B cell (primary cell): ENCODE measurements at places on chromosomes 1 and 21.

- DNase-seq: no peak
- no peaks in the 10 kb centered on the region for H3K36me3 ChIP-seq
- H3K27ac ChIP-seq: no peak overlapping the region
- H3K4me3 ChIP-seq: no peak overlapping the region
Measured at GRCh38 chr1:199758626-199759255, 268.8 kb upstream of the NR5A2 start.

DNA sequence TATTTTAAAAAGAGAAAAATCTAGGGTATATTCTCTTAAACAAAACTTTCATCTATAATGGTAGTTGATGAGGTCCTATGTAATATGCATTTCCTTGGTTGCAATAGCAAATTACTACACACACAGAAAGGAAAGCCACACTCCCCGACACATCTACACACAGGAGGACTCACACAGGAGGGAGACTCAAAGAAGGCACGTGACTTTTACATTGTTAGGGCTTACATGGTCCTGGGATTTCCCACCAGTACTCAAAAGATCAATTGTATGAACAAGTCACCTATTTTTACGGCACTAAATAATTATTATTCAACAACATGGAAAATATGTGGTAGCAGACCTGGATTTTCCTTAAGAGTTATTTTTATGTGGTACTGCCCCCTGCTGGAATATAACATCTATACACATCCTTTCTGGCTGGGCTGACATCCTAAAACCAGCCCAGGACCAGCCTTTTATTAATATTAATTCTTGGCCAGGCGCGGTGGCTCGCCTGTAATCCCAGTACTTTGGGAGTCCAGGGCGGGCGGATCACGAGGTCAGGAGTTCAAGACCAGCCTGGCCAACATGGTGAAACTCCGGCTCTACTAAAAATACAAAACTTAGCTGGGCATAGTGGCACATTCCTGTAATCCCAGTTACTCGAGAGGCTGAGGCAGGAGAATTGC lies 33.9 kb upstream of the LGALS8 start:
- H3K27me3 ChIP-seq: peaks cover 2% of the 10 kb centered on the region
- DNase-seq: peak; percentile 65
- no peak overlapping the region for H3K4me3 ChIP-seq
- no peaks in the 10 kb centered on the region for H3K36me3 ChIP-seq
- H3K4me1 ChIP-seq: no peaks in the 10 kb centered on the region

DNA sequence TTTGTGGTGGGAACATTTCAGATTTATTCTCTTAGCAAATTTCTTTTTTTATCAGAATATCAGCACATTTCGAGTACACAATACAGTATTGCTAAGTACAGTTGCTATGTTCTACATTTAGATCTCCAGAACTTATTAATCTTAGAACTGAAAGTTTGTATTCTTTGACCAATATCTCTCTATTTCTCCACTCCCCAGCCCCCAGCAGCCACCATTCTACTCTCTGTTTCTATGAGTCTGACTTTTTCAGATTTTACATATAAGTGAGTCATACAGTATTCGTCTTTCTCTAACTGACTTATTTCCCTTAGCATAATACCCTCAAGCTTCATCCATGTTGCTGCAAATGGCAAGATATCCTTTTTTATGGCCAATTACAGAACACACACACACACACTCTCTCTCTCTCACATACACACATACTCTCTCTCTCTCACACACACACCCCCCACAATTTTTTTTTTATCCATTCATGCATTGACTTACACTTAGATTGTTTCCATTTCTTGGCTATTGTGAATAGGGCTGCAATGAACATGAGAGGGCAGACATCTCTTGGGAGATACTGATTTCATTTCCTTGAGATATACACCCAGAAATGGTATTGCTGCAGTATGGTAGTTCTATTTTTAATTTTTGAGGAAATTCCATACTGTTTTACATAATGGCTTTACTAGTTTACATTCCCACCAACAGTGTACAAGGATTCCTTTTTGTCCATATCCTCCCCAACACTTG lies 15.7 kb downstream of the RPTN start:
- no peaks in the 10 kb centered on the region for H3K4me1 ChIP-seq
- DNase-seq: no peak
- H3K27me3 ChIP-seq: peaks cover 5% of the 10 kb centered on the region

GRCh38 chr1:108559215-108560186 lies at the start of gene EEIG2:
TSS of gene EEIG2 (plus strand) at chr1:108560100. CDS start at chr1:108560429, 329 bp downstream.
- peaks cover 59% of the 10 kb centered on the region for H3K4me1 ChIP-seq
- no peaks in the 10 kb centered on the region for H3K27me3 ChIP-seq
- H3K4me3 ChIP-seq: peak within 1 kb of the TSS; percentile 57
- DNase-seq: peak; percentile 96
- peak within 1 kb of the TSS; percentile 82 for H3K27ac ChIP-seq

- no peak overlapping the region for H3K27ac ChIP-seq
- H3K4me1 ChIP-seq: no peaks in the 10 kb centered on the region
- DNase-seq: no peak
Measured at GRCh38 chr1:19921310-19921709, 2.1 kb downstream of the PLA2G2E start.
